ENCODE measurements at places on chromosomes 13 and 19. TPM values are rescaled to one million over a fixed set of nuclear protein-coding genes. Genes with fewer than 3 reads are reported as not detected.

The TNFSF9 gene
- 4.6 TPM for total RNA-seq

The THSD1 gene
- total RNA-seq = 5.4 TPM

The GRAMD1A gene
- total RNA-seq = 131 TPM

The KIR3DL1 gene
- total RNA-seq = not detected

The CYP2A7 gene
- total RNA-seq = not detected

The LILRA1 gene
- total RNA-seq = not detected

The FOSB gene
- 9.6 TPM for total RNA-seq

The GNA15 gene
- total RNA-seq = 0.06 TPM

The CEACAM19 gene
- total RNA-seq = 7.7 TPM

The SIGLEC5 gene
- total RNA-seq = not detected

The PRKCSH gene
- 258 TPM for total RNA-seq

The C19orf18 gene
- total RNA-seq = not detected

The EVI5L gene
- 1.5 TPM for total RNA-seq

The COG3 gene
- 15.5 TPM for total RNA-seq

The DAND5 gene
- 0.07 TPM for total RNA-seq

The SOHLH2 gene
- total RNA-seq = not detected

The PRTN3 gene
- total RNA-seq = 0.43 TPM

The PDE4C gene
- total RNA-seq = 0.28 TPM

The WDR83 gene
- 11.2 TPM for total RNA-seq

The ZNF460 gene
- total RNA-seq = 0.92 TPM

The CCDC194 gene
- not detected for total RNA-seq

The CYP4F2 gene
- 0.07 TPM for total RNA-seq

The ZNF582 gene
- total RNA-seq = 1.1 TPM

The RTBDN gene
- 0.20 TPM for total RNA-seq

The C19orf12 gene
- 52.3 TPM for total RNA-seq

The VSTM2B gene
- not detected for total RNA-seq

The CD70 gene
- total RNA-seq = 12.1 TPM

Measured in A549 treated with AZD2906 at 1 μM for 4 hours (cell line).